ENCODE measurements at places on chromosomes 7 and 10.

DNA sequence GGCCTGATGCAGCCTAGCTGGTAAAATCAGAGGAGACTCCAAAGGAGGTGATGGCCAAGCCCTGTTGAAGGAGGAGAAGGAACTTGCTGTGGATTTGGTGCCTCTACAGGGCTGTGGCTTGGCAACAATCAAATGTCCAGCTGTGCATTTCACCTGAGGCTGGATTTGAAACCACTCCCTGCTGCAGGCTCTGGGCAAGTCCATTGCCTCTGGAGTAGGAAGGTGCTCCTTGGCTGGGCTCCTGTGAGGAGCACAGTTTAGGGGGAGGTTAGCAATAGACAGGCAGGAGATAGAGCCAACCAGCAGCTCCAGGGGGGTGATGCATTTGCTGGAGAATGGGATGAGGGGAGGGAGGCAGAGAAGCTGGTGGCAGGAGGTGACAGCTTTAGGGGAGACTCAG lies 26.5 kb downstream of the CDH23 start:
- no peak for DNase-seq

- no peak for DNase-seq
Observed at GRCh38 chr7:156493942-156494341, 146.6 kb upstream of the RNF32 start.

GRCh38 chr7:134845461-134845860 lies 66.0 kb downstream of the CALD1 start:
- DNase-seq, result no peak

DNA sequence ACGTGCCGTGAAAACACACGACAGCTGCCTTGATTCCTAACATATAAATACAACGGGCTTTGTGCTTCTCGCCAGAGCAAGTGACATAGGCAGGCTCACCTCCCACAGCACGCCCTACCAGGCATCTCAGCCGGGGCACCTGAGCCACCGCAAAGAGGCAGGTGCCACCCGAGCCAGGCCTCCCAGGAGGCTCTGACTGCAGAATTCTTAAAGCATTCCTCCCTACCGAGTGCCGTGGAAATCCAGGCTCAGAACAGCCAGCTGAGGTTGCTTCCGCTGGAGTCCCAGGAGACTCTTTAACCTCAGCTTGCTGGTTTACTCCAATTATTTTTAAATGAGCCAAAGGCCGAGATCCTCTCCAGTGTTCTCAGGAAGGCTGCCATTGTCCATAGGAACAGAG lies 206.5 kb downstream of the USP6NL start:
- DNase-seq, result no peak

GRCh38 chr7:41567731-41568114 lies 135.2 kb downstream of the INHBA start:
- no peak for DNase-seq

DNA sequence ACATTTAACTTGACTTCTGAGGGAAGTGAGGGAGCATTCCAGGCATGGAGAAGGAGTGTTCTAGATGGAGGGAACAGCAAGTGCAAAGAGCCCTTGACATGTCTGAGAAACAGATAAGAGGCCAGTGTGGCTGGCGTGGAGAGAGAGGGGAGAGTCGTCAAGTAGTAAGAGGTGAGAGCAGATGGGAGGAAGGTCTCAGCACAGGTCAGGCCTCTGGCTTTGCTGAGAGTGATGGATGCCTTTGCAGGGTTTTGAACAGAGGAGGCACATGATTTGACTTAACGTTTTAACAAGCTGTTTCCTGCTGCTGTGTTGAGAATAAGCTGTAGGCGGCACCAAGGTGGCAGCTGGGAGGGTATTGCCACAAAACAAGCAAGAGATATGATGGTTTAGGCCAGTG lies 97.2 kb downstream of the KAT6B start:
- DNase-seq, result no peak

DNA sequence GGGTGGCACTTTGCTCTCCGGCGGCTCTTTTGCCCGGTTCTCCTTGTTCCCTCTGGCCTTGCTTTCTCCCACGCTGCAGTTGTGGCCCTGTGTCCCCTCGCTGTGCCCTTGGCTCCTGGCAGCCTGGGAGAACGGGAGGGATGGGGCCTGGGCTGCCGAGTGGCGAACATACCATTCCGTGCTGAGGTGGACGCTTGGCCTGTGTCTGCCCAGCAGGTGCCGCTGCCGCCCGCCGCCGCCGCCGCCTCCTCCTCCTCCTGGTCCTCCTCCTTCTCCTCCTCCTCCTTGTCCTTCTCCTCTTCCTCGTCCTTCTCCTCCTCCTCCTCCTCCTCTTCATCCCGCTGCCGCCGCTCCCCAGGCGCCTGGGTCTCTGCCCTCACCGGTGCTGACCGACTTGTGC lies 36.0 kb downstream of the AGAP3 start:
- no peak for DNase-seq

- no peak for DNase-seq
Observed at GRCh38 chr7:53422291-53422690, 386.9 kb downstream of the POM121L12 start.

DNA sequence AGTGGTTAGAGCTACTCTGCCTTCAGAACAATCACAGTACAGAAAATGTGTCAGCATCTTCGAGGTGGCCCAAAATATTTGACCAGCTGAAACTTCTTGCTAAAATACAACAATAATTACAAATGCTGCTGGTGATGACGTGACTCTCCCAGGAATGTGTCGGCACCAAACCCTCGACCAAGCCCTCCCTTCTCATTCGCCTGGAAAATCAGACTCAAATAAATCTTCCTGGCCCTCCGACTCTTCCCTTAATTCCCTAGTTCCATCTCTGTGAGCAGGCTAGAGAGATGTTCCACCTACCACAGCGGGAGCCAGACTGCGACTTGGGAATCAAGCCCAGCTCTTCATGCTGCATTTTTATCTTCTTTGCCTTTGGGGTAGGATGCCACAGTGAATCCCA lies 4.1 kb downstream of the PRSS2 start:
- DNase-seq, result no peak

DNA sequence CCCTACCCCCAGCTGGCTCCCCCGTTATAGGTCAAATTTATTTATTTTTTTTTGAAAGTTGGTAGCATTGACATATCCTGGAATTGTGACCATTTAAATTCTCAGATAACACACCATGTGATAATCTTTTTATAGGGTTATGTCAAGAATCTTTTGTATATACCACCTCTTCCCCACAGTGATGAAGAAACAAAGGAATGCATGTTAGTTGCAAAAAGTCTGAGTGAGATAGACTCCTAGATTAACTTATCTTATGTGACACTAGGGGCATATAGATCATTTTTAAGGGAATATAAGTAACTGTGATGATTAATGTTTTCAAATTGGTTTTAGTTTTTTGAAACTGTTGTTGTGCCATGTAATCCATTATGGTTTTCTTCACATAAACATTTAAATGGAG lies 68.3 kb downstream of the MLLT10 start:
- DNase-seq, result no peak

DNA sequence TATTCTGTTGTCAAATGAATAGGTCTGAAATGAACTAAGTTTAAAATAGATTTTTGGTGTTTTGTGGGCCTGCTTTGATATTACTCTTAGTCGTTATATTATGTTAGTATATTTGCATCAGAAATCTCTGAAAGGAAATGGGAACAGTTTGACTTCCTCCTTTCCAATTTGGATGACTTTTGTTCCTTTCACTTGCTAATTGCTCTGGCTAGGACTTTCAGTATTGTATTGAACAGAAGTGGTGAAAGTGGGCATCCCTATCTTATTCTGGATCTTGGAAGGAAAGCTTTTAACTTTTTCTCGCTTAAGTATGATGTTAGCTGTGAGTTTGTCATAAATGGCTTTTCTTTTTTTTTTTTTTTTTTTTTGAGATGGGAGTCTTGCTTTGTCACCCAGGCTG lies 273.6 kb upstream of the DKK1 start:
- DNase-seq, result no peak

GRCh38 chr10:3110782-3111620 lies 43.7 kb downstream of the PFKP start:
- DNase-seq, result no peak

- no peak for DNase-seq
Observed at GRCh38 chr10:71077796-71078453, 134.4 kb upstream of the UNC5B start.

DNA sequence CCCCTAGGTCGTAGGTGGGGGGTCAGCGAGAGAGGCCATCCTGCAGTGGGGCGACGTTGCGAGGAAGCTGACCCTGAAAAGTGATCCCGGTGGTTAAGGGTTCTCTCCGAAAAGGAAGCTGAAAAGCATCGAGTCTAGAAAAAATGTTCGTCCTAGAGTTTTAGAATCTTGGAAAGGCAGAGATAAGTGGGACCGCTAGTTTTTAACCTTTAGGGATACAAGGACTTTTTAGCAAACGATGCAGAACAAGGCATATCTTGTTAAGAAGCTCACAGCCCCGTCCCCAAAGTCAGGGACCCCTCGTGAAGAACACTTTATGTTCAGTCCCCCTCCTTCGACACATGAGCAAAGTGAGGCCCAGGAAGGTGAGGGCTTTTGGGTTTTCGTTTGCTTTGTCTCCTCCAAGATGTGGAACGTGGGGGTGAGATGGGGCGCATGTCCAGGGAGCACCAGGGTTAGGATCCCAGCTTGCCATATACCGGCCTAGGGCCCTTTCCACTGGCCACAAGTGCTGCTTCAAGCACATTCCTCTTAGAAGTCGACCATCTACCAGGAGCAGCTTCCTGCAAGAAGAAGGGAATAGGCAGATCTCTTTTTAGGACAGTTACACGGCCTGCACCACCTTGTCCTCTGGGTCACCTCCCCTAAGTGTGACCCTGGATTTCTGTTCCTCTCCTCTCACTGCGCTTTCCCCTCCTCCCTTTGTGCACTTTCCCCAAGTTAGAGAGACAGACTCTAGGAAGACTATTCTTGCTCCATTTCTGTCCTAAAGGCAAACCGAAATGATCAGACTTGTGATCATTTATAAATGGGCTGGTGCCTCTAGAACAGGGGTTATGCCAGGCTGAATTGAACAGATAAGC lies 969 bp downstream of the SLC35G1 start:
- no peak for DNase-seq

- DNase-seq, result no peak
Observed at GRCh38 chr7:86313842-86314241, 329.9 kb upstream of the GRM3 start.

DNA sequence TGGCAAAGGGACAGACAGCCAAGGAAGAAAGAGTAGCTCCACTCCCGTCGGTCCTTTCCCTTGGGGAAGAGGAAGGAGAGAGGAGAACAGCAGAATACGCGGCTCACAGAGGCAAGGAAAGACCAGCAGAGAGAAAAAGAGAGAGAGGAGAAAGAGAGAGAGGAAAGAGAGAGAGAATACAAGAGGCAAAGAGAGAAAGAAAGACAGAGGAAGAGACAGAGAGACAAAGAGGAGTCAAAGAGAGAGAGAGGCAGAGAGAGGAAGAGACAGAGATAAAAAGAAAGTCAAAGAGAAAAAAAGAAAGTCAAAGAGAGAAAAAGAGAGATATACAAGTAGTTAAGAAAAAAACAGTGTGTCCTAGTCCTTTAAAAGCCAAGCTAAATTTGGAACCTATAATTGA lies 23.4 kb upstream of the CHST3 start:
- DNase-seq, result no peak

DNA sequence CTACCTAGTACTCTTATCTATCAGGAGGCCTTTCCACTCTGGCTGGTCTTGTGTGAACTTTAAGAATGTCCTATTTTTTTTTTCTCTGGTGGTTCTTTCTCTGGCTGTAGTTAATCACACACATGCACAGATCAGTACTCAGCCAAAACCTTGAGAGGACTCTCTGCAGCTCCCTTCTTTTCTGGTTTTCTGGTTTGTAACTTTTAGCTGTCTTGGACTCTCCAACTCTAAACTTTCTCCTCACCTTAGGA lies 54.9 kb upstream of the HELLS start:
- DNase-seq, result no peak

DNA sequence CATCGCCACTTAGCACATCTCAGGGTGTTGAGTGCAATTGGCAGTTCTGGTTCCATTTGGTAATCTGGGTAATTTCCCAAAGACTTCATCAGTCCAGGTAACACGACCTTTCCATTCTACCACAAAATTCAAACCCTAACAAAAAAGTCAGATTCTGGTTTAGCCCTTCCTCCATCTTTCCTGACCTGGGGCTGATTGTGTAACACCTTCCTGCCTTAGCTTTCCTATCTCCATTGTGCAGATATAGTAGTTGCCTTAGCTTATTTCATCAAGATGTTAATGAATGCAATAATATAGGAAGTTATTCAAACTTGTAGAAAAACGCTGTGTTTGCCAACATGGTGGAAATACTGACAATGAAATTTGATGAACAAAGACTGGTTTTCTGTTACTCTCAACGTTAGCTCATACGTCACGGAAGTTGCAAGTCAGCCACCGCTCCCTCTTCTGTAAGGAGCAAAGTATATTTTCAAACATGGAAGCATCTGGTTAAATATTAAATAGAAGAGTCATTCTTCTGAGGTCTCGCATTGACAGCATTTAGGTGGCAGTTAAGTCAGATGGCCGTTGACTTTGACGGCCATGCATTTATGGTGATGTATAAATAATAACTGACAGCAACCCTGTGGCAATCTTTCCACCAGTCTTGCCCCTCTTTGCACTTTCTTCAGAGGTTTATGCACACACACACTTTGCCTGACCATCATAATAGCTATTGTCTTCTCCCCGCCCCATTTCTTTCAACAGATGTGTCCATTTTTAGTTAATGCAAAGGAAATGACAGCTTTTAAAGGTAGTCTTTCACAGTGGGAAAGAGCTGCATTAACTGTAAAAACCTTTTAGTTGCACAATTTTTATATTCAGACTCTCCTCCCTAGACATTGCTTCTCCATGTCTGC lies 205.1 kb upstream of the BMPER start:
- no peak for DNase-seq

DNA sequence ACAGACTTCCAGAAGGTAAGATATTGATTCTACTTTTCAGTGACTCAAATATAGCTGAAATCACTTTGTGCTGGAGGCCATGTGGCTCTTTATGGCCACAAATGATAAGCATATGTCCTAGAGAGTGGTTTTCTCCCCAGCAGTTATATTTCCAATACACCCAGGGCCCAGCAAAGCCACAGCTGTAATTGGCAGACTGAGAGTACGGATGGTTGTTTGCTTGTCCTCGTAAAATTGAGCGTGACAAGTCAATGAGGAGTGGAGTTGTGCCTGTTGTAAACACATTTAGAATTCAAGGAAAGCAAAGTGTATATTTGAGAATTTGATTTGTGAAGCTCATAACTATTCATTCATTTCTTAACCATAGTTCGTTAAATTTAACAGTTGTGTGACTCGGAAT lies 201.8 kb downstream of the LHFPL3 start:
- DNase-seq, result no peak

GRCh38 chr7:95951531-95951930 lies 179.2 kb downstream of the DYNC1I1 start:
- DNase-seq, result no peak

All from activated CD4-positive, alpha-beta T cell treated with anti-CD3 and anti-CD28 coated beads, Interleukin-2, amount 50 U/mL, for 4 hours (primary cell).